GM12878 (cell line): ENCODE measurements at places on chromosomes 5 and 9. TPM values are rescaled to one million over a fixed set of nuclear protein-coding genes. Genes with fewer than 3 reads are reported as not detected.

DNA sequence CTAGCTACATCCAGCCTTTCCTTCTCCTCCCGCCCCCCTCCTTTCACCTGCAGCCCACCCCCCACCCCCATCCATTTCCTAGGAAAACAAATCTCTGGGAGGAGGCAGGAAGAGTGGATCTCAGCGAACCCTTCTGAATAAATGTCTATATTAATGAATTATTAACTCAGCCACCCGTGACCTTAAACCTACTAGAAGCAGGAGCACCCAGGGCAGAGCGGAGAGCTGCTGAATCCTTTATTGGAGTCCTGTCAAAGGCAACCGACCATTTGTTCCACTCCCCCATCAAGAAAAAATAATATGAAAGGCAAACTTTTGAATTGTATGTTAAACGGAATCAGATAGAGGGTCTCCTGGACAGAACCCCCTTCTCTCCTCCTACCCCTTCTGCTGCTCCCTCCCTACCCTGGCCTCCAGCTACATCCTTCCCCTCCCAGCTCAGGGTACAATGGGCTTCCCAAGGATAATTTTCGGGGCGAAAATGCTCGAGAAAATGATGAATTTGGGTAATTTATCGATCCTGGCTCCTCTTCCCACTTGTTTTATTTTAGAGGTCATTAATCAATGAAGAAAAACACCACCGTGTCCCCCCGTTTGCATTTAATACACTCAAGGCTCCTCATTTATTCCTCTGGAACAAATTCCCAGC lies 3.3 kb upstream of the PRDM6 start:
- DNase-seq = no peak

DNA sequence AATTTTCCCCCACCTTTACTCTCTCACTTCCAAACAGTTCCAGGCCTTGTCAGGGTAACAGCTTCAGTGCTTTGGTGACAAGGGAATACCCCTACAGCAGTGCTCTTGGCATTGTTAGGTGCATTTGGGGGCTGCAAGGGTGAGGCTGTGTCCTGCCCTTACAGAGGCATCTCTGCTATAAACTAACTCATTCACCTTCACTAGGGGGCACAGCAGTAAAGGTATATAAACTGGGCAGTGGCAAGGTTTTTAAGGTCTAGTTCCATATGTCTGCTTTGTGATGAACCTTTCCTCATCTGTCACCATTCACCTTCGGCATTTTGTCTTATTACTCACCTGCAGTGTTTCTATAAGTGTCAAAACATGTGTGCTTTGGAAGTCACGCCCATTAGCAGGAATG lies 79.1 kb upstream of the GPR151 start:
- DNase-seq = no peak

GRCh38 chr5:58244819-58245475 lies 214.9 kb downstream of the PLK2 start:
- no peak for DNase-seq

GRCh38 chr5:137856201-137856600 lies 11.5 kb upstream of the MYOT start:
- DNase-seq = no peak

GRCh38 chr9:2319421-2319820 lies 302.2 kb upstream of the VLDLR start:
- no peak for DNase-seq

DNA sequence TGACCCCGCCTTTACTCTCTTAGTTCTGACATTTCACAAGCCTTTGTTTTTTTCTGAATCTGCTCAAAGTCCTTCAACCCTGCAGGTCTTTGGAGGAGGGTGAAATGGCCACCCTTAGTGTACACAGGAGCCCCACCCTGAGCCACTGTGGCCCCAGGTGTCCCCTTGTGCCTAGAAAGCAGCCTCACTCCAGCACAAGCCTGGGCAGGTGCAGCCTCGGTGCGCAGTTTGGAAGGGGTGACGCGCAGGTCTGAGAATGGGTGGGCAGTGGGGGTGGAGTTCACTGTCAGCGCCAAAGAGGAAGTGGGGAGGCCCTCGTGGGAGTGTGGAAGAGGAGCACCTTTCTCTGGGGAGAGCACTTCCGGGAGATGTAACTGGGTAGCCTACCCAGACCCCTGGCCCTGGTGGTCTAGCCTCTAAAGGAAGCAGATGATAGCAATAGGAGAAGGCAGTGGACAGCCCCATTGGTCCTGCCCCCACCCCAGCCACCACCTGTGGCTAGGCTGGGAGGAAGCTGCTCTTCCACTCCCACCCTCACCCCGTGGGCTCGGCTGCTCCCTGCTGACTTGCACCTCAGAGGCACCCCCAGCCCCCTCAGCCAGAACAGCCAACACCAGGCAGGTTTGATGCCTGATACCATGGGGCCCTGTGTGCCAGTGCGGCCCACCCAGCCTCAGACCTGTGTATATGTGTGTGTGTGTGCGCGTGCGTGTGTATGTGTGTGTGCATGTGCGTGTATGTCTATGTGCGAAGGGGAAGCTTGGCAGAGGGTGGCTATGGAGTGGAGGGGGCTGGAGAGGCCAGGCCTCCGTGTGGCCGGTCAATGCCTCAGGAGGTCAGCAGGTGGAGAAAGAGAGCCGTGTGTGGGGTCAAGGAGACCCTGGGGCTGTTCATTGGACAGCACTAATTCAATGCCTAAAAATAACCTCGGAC lies 16.8 kb upstream of the DAB2IP start:
- DNase-seq = no peak

DNA sequence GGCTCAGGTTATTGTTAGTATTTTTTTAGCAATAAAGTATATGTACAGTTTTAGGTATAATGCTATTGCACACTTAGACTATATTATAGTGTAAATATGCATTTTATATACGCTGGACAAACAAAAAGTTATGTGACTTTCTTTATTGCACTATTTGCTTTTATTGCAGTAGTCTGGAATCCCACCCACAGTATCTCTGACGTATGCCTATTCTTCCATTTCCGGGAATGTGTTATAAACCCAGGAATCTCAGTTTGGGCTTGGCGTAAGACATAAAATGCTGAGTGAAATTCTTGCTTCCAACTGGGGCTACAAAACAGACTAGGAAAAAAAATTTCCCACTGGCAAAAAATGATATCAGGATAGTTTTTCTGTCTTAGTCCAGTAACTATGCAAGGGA lies 119.1 kb downstream of the HTR1A start:
- no peak for DNase-seq

- no peak for DNase-seq
Measured at GRCh38 chr9:87810008-87810407, 72.7 kb upstream of the SPATA31E1 start.

DNA sequence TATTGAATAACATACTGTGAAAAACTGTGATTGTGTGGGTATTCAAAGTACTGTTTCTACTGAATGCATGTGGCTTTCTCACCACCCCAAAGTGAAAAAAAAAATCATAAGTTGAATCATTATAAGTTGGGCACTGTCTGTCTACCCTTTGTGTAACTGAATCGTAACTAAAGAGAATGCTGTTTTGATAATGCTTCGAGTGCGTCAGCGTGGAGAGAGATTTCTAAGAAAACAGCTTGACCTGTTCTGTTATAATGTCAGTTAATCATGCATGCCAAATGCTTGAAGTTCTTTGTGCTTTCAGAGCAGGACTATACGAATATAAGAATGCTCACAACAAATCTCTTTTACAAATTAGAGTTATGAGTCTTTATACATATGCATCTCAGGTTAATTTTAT lies 148.8 kb upstream of the SGCD start:
- DNase-seq = no peak

DNA sequence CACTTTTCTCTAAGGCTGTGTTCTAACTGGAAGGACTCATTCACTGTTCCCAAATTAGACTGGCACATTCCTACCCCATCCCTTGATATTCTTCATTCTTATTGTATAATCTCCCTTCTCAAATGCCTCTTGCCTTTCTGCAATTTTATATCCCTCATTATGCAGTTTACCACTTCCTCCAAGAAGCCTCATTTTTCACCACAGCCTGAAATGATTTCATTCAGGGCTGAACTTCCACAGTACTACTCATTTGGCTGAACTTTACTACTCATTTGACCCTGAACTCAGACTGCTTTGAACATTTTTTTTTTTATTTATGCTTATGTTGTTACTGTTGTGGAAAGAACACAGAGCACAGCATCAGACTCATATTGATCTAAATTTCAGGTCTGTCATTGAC lies 32.7 kb downstream of the GRIA1 start:
- no peak for DNase-seq

- DNase-seq = no peak
Measured at GRCh38 chr5:168152660-168153059, 138.8 kb upstream of the WWC1 start.

- DNase-seq = no peak
Measured at GRCh38 chr5:124655921-124656511, 90.4 kb downstream of the ZNF608 start.

- DNase-seq = no peak
Measured at GRCh38 chr9:121285835-121286687, 18.1 kb downstream of the GSN start.

DNA sequence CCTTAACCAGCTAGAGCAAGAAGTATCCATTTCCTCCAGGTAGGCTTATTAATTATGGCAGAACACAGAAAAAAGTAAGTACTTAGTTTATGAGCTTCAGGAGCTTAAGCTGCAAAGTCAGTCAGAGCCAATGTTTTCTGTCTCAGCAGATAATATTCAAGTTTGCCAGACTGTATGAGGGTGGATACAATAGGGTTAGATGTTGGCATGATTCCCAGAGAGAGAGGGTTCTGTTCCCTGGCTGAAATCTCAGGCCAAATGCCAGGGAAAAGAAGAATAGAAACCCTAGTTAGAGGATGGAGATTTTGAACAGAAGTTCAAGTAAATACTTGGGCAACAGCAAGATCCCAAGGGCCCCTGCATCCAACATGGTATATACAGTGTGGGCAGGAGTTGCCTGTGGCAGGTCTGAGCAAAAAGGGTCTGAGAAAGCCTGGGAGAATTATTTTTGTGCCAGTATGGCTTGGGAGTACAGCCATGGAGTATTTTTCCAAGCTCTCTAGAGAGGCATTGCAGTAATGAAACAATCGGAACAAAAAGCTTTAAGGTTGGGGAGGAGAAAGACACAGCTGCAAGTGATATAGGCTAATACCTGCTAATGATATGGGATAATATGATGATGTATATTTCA lies 31.0 kb upstream of the ISOC1 start:
- DNase-seq = no peak

DNA sequence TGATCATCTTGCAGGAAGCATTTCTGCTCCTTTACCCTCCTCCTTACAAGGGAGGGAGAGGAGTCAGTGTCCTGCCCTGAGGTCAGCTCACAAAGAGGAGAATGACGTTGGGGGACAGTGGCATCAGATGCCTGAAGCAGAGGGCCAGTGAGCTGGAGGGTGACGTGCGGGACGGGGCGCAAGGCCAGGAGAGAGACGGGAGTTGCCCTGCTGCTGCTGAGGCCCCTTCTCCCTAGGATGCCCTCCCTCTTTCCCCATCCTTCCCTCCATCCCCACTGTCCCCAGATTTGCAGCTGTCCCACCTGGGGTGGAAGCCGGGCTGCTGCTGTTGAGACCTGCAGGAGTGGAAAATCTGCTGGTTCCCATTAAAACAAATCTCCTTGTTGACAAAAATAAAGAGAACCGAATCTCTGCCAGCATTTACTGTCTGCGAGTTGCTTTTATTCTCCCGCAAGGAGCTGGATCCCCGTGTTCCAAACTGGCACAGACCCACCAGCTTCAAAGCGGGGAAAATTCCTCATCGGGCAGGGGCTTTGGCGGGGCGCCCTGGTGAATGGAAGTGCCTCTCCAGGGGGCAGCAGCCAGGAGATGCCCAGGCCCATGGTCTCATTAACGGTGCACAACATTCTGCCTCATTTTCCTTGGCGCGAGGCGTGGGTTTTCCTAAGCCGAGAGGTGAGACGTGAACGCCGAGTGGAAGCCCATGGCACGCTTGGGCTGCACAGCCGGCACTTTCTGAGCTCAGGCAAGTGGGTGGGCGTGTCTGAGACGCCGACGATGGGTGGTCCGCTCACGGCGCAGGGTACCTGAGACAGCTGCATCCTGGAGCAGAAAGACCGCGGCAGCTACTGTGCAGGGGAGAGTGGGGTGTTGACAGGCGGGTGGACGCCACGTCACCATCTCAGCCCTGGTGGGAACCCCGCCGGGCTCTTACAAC lies 13.9 kb upstream of the COL5A1 start:
- DNase-seq = no peak

CDHR2 gene
- 0.21 and 0.46 TPM in 2 replicates for total RNA-seq

FAM174A gene
- total RNA-seq = 7.4 and 7.5 TPM in 2 replicates

GFPT2 gene
- 0.13 and 0.33 TPM in 2 replicates for total RNA-seq

ZFP2 gene
- not detected in 2 replicates for total RNA-seq

GRPEL2 gene
- 16.8 and 19.7 TPM in 2 replicates for total RNA-seq

SPATA31A7 gene
- not detected in 2 replicates for total RNA-seq

FNIP1 gene
- 17.0 and 18.0 TPM in 2 replicates for total RNA-seq

INSL4 gene
- not detected in 2 replicates for total RNA-seq

ST8SIA4 gene
- total RNA-seq = 29.4 and 30.3 TPM in 2 replicates

ACO1 gene
- 3.4 and 3.5 TPM in 2 replicates for total RNA-seq

NR5A1 gene
- total RNA-seq = 0.18 and 0.27 TPM in 2 replicates

TOPORS gene
- total RNA-seq = 12.7 and 12.8 TPM in 2 replicates

KIAA1958 gene
- 7.3 and 8.7 TPM in 2 replicates for total RNA-seq

PNPLA7 gene
- 0.43 and 0.85 TPM in 2 replicates for total RNA-seq
